ENCODE measurements at places on chromosomes 2 and 18.

DNA sequence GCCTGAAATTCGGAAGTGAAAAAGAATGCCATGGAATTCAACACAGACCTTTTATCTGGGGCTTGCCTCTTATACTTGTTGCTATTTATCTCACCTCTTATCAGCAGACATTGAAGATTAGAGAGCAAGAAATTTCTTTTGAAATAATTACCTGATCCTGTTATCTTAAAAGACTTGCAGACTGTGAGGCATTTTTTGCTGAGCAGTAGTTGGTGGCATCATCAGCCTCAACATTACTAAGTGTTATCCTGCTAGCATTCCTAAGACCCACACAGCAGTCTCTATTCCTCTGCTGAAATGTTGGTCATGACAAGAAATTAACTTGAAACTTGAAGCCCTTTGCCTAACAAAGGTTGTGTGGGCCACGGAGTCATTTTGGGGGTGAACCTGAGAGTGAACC lies 186.5 kb downstream of the TRIB2 start:
- DNase-seq, result no peak

DNA sequence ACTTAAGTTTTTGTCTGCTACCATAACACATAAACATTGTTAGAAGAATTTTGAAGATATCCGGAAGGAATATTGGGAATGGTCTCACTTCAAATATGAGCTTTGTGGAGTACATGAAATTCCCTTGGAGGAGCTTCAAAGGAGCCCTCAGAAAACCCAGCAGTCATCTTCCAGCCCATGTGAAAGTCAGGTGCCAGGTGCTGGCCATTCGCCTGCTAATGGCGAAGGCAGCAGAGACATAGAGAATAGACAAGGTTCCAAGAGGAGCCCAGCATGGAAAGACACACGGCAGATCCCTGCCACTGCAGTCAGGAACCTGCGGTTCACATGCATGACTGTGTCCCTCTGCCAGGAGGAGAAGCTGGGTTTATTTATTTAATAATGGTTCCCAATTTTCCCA lies 40.0 kb upstream of the EPG5 start:
- no peak for DNase-seq

GRCh38 chr2:203849010-203849409 lies 18.6 kb upstream of the CTLA4 start:
- DNase-seq, result no peak

- no peak for DNase-seq
Measured at GRCh38 chr2:224190234-224190935, 151.3 kb upstream of the SERPINE2 start.

DNA sequence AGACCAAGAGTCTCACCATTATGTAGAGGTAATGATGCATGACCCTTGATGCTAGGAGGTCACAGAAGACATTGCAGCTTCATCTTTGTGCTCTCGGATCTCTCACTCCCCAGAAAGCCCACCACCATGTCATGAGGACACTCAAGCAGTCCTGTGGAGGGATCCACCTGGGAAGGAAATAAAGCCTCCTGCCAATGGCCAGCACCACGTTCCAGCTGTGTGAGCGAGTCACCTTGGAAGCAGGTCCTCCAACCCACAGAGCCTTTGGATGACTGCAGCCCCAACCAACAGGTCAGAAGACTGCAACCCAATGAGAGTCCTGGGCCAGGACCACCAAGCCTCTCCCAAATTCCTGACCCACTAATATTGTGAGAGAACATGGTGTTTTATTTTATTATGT lies 38.4 kb downstream of the CYP26B1 start:
- DNase-seq, result no peak

DNA sequence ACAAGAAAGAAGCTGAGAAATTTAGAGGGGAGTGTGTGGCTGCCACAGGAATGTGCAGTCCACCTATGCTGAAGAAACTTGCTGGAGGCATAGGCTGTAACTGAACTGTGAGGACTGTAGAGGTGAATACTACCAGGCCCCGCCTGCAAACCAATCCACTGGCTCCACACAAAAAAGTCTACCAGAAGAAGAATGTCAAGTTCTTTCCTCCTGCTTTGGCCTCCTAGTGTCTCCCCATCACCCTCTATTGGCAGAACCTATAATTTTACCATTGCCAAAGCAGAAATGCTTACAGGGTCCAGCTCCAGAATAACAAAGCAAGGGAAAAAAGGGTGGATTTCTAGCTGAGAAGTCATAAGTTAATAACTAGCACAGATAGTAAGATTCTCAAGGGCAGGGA lies 5.9 kb upstream of the ATP5MC3 start:
- peak; percentile 15 for DNase-seq

- no peak for DNase-seq
Measured at GRCh38 chr18:41145516-41145915, 809.5 kb upstream of the PIK3C3 start.

GRCh38 chr2:230443541-230443940 lies 27.5 kb downstream of the SP100 start:
- no peak for DNase-seq

DNA sequence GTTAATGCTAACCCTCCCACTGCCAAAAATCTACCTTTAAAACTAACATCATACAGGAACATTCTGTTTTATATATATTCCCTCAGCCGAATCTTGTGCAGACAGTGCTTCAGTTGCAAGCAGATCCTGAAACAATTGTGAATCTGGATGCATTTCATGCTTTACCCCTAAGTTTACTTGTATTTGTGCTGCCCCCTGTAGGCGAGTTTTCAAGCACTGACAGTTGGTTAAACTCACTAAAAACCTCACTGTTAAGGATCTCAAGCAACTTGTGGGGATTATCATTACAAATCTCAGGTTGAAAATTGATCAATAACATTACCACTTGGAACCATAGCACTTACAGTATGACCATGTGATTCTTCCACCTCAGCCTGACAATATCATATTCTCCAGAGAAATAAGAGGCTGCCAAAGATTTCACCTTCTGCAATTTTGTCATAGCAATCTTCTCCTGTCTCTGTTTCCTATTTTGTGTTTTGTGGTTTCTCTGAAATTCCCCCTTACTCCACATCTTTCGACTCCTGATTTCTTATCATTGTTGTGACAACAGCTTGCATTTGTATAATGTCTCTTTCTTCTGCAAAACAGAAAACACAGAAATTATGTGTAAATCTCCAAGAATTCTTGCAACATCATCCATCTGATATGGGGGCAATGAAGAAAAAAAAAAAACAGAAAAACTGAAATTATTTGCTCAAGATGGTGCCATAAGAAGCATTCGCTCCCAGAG lies 354.6 kb upstream of the SETBP1 start:
- DNase-seq, result no peak

- DNase-seq, result no peak
Measured at GRCh38 chr2:9260464-9260918, 53.9 kb downstream of the ASAP2 start.

GRCh38 chr2:80073134-80073561 lies 231.4 kb downstream of the LRRTM1 start:
- peak; percentile 12 for DNase-seq

DNA sequence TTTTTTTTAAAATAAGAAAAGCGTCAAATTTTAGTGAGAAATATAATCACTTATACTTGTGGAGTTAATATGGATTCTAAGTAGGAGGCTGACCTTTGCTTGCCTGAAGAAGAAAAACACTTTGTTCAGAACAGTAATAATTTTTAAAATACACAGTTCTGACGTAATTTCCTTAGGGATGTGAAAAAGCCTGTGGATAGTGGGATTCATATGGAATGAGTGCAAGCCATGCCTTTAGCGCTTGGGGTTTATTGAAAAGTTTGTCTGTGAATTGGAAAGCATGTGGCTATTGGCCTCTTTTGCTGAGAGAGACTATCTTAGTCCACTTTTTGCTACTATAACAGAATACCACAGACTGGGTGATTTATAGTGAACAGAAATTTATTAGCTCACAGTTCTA lies 151.3 kb downstream of the CCDC85A start:
- DNase-seq, result no peak

DNA sequence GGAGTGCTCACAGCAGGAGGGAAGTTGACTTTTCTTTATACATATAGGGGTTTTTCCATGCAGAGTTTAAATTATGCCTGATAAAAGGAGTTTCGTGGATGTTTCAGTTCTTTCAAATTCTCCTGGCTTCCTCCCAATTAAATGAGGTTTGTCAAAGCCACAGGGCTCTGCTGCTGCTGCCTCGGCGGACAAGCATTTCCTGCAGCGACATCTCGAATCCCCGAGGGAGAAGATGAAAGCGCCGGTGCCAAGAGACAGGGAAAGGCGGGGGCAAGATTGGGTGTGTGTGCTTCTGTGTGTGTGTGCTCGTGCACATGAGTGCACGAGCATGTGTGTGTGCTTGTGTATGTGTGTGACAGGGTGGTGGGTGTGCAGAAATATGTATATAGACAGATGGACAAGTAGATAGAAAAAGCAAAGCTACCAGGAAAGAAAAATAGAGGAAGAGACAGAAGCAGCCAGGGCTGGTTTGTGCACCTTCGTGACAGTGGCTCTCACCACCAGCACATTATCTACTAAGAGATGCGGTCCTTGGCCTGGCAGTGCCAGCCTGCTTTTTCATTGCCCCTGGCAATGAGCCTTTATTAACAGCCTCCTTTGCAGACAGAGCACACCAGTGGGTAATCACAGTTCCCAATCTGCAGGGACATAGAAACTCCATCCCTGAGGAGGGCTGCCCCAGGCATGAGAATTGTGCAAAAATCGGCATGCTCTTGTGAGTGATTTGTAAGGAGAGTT lies 76.2 kb downstream of the CDK15 start:
- no peak for DNase-seq

DNA sequence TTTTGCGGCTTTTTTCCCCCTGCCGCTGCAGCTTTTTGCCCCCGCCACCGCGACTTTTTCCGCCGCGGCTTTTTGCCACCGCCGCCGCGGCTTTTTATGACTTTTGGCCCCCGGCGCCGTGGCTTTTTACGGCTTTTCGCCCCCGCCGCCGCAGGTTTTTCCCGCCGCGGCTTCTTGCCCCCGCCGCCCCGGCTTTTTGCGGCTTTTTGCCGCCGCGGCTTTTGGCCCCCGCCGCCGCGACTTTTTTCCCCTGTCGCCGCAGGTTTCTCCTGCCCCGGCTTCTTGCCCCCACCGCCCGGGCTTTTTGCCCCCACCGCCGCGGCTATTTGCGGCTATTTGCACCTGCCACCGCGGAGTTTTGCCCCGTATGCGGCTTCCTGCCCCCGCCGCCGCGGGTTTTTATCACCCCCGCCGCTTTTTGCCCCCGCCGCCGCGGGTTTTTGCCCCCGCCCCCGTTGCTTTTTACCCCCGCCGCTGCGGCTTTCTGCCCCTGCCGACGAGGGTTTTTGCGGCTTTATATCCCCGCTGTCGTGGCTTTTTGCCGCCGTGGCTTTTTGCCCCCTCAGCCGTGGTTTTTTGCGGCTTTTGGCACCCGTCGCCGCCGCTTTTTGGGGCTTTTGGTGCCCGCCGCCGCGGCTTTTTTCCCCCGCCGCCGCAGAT lies 2750.9 kb downstream of the RPIA start:
- DNase-seq, result no peak

- peak; percentile 37 for DNase-seq
Measured at GRCh38 chr2:156333274-156333950, 891 bp upstream of the NR4A2 start.

DNA sequence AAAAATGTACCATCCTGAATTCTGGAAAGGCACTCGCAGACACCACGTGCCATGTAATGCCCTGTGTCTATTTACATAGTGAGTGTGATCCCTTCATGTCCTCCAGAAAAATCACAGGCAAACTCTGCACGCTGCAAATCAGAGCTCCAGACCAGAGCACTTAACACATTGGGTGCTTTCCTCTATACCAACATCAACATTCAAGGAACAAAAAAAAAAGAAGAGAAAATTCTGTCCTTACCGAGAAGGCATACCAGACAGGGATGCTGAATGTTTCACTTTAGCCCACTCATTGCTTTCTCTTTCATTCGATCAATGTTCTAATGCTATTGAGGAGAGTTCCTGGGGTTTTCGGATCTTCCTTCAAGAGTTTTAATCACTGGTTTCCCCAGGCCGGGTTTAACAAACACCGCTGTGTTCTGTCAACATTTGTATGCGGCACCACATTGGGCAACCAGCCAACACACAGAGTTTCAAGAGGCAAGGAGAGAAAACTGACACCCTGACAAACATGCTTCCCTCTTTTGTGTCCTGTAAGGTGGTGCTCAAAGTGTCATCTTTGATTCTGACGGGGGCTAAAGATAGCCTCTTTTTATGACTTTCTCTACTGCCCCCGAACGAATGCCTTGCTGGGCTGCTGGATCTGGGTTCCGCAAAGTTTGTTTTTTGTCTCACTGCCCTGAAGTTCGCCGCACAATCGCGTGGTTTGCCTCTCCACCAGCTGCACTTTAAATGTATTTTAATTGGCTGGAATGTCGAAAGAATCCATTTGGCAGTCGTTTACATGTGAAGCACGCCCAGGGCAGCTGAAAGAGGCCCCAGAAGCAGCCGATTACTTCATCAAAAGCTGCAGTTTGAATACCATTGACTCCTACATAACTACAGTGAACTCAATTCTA lies 106.4 kb upstream of the NCKAP5 start:
- DNase-seq, result no peak

DNA sequence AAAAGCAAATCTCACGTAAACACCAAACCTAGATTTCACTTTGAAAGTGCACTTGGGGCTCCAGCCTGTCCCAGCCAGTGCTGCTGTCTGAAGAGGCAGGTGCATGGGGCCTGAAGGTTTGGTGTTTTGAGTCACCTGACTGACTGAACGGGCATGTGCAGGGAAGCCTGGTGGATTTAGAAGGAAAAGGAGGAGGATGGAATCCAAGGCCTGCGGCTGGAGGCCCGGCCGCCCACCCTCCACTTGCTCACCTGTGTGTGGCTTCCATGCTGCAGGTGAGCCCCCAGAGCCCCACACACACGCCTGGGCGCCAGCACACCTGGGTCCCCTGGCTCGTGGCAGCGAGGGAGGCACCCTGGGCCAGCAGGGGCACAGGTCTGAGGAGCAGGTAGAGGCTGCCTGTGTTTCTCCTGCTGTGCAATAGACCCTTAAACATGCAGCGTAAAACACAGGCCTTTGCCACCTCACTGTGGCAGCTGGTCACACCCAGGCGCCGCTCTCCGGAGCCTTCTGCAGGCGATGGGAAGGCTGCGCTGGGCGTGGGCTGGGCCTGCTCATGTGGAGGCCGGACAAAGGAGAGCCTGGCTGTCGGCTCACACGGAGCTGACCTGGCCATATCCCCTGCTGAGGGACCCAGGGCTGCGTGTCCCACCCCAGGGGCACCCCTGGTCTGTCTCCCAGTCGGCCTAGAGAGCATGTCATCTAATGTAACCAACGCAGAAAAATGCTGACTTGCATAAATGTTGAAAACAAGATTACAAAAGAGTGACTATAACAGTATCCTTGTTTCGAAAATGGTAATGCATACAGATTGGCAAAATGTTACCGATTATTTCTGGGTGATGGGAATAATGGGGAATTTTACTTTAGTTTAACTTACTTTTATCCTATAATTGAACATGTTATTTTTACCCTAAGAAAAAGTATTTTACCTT lies 71.3 kb downstream of the TMEM18 start:
- no peak for DNase-seq

GRCh38 chr18:54004828-54005227 lies 219.6 kb downstream of the MBD2 start:
- DNase-seq, result no peak

GRCh38 chr2:53252115-53252514 lies 515.5 kb upstream of the CHAC2 start:
- DNase-seq, result no peak
